NCI-H1417 (cell line): ENCODE measurements at places on chromosomes 11 and 22.

- DNase-seq: no peak
Observed at GRCh38 chr11:105192115-105192514, 52.5 kb upstream of the CARD18 start.

DNA sequence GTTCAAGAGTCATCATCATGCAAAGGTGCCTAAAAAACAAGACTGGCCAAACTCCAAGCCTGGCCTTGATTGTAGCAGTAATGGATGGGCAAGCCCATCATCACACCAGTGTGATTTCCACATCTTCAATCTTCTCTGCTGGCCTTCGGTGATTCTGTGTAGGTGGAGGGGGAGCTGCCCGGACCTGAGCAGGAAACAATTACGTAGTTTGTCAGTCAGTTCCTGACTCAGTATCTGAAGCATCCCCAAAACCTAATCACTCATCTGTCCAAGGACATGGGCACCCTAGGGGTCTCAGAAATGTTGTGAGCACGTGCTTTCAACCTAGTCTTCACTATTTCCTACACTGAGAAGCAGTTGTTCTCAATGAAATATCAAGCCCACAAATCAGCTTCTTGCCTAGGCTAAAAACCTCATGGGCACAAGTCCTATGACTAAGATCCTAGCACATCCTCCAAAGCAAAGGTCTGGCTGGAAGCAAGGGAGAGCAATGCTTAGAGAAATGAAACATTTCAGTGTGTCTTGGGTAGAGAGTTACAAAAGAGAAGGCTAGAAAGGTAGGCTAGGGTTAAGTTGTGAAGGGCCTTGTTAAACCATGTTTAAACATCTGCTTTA lies 24.6 kb downstream of the ATG16L2 start:
- no peak for DNase-seq

GRCh38 chr11:68968306-68969250 lies 12.2 kb downstream of the MRGPRD start:
- DNase-seq: no peak

DNA sequence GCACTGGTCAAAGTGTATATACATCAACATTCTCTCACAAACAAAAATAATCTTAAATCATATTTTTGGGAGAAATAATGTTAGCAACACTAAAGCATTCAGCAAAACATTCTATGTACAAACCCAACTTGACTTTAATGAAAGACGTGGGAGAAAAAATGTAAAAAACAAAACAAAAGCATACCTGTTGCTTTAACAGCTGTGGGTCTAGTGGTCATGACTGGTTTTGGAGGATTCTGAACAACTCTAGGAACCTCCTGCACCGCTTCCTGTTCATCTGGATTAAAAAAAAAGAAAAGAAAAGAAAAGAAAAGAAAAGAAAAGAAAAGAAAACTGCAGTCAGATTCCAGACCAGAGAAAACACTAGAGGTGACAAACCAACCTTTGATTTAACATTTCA lies 2.1 kb downstream of the FNBP4 start:
- DNase-seq: no peak

GRCh38 chr22:44667829-44668189 lies 34.2 kb upstream of the PRR5 start:
- DNase-seq: no peak

GRCh38 chr11:109247071-109247470 lies 174.9 kb upstream of the C11orf87 start:
- DNase-seq: no peak

GRCh38 chr11:10564696-10565318 lies 3.7 kb downstream of the LYVE1 start:
- DNase-seq: no peak

- DNase-seq: no peak
Observed at GRCh38 chr22:27749597-27750225, 51.8 kb downstream of the MN1 start.

DNA sequence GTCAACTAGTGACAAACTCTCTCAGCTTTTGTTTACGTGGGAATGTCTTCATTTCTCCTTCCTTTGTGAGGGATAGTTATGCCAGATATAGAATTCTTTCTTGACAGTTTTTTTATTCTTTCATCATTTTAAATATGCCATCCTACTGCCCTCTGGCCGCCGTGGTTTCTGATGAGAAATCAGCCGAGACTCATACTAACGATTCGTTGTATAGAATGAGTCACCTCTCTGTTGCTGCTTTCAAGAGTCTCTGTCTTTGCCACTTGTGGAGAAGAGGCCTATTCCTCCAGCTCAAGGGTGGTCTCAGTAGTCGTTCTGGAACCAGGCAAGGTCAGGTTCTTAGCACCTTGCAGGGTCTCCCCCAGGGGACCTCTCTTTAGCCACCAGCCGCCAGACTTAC lies 8.0 kb downstream of the MYO7A start:
- DNase-seq: no peak

GRCh38 chr22:40123387-40123786 lies 54.3 kb upstream of the TNRC6B start:
- DNase-seq: peak; percentile 8

DNA sequence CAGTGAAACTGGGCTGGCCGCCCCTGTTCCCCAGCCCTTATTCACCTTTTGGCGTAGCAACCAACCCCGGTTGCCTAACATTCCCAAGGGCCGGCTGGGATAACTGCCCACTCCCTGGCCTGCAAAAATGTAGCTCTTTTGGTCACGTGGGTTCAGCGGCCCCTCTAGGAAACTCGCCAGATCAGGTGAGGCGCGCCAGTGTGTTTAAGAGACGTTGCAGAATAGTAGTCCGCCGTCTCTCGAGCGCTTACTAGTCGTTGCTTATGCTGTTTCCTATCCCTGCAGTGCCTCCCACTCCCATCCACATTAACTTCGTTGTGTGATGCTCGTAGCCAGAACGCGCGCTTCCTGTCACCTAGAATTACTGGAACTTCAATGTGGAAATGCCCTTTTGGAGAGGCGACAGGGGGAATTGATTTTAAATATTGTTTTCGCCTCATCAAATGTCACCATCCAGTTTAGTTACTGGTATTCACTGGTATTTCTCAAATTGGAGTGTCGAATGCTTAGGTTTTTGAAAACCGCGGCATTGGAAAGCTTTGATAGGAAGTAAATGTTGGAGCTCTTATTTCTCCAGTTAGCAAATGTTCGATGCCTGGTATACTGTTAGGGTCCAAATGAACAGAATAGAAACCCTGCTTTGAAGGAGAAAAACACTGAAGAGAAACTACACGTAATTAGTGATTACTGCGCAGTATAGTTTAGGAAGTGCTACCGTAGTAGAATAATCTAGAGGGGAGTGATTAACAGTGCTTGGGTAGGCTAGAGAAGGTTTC lies 823 bp downstream of the CEP57 start:
- peak; percentile 51 for DNase-seq

DNA sequence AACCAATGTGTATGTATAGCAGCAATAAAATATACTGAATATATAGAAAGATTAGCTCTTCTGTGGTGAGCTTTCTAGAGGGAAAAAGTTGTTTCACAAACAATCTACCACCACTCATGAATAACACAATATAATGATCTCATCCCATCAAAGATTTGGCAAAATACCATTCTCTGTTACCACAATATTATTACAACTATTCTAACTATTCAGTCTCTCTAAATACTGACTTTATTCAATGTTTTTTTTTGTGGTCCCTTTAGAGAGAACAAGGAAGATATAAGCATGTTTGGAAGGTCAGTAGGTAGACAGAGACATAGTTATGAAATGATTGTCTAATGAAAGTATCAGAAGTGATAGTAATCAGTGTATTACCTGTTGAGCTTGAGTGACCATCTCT lies 7.8 kb downstream of the CCDC90B start:
- no peak for DNase-seq

- DNase-seq: no peak
Observed at GRCh38 chr11:5335170-5335569, 8.2 kb downstream of the OR51B5 start.

GRCh38 chr22:19235874-19236273 lies 55.6 kb downstream of the CLTCL1 start:
- no peak for DNase-seq

DNA sequence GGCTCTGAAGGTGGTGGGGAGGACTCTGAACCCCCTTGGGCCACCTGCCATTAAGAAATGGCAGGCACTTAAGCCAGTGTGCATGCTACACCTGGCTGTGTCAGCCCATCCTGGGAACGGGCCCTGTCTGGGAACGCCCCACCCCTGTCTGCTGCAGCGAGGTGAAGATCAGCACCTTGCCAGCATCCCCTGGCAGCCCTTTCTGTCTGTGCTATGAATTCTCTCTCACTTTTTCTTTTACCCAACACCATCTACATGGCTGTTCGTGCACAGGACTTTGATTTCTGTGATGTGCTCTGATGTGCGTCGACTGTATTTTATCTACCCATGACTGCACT lies 452.9 kb upstream of the B3GAT1 start:
- DNase-seq: no peak

DNA sequence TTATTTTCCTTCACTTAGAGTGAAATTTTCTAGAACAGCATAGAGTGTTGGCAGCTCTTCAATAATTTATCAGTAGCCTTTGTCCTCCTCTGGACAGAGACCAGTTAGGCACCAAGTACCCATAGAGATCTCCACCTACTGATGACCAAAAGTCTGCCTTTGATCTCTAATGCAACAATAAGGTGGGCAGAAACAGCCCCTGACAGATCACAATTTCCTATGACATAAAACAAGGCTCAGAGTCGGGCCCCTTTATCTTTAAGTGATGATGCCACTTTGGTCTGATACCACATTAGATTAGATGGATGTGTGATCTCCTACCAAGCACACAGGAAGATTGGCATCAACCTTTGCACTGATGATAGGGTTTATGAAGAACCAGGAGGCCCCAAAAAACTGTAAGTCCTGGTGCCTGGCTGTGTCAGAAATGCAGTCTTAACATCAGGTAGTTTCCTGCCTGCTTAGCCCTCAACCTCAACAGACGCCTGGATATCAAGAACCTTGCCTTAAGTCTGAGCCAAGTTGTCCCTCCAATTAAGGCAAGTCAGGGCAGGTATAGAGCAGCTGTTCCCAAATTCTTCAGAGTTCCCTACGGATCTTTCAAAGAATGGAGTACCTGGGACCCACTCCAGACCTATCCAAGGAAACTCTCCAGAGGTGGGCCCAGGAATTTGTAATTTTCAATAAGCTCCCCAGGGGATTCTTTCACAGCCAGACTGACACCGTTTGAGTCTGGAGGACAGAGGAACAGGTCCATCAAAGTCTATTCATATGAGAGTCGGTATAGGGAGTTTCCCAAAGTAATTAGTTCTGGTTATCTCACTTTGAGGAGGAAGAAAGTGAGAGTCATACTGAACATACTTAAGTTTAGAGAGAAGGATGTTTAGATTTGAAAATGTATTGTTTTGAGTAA lies 30.6 kb upstream of the TMPRSS4 start:
- DNase-seq: no peak

GRCh38 chr22:39496131-39496838 lies 5.8 kb upstream of the MIEF1 start:
- no peak for DNase-seq

DNA sequence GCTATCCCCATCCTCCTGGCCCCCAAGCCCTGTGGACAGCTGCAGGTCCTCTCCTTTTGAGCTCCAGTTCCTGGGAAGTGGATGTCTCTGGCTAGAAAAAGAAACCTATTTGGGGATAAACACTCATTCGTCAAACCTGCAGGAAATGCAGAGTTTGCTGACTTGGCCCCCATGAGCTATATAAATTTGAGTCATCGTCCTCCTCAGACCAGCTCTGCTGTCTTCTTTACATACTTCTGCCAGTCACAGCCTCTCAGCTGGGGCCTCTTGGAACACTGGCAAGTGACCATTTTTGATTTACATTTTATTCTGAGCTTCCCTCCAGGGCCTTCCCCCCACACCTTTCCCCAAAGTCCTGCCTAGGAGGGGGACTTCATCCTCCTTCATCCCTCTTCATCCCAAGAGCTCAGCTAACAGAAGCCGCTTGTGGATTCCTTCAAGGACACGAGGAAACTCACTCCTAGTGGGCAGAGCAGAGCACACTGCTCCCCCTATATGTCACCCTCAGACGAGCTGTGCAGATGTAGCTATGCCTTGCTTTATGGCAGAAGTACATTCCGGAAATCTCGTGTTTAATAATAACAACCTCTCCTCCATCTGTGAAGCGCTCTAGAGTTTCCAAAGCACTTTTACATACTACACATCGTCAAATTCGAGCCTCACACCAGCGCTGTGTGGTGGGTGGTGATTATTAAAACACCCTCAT lies 131.8 kb downstream of the FEZ1 start:
- DNase-seq: no peak

DNA sequence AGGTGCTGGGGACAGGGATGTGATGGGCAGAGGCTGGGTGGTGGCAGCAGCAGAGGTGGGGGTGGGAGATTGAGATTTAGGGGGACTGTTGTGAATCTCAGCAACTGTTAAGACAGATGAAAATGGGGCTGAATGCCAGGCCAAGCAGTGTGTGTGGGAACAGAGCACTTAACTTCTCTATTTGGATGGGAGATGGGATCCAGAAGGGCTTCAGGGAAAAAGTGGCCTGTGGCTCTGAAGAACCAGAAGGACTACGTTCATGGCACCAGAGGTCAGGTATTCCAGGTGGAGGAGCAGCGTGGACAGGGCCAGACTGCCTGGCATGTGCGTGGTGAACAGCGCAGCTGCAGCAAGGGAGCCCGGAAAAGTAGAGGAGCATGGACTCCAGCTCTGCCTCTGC lies 82.6 kb upstream of the SYT13 start:
- no peak for DNase-seq

GRCh38 chr11:96062134-96062533 lies 138.2 kb upstream of the MTMR2 start:
- DNase-seq: peak; percentile 42

- DNase-seq: no peak
Observed at GRCh38 chr11:94650756-94651155, 83.6 kb downstream of the PIWIL4 start.

DNA sequence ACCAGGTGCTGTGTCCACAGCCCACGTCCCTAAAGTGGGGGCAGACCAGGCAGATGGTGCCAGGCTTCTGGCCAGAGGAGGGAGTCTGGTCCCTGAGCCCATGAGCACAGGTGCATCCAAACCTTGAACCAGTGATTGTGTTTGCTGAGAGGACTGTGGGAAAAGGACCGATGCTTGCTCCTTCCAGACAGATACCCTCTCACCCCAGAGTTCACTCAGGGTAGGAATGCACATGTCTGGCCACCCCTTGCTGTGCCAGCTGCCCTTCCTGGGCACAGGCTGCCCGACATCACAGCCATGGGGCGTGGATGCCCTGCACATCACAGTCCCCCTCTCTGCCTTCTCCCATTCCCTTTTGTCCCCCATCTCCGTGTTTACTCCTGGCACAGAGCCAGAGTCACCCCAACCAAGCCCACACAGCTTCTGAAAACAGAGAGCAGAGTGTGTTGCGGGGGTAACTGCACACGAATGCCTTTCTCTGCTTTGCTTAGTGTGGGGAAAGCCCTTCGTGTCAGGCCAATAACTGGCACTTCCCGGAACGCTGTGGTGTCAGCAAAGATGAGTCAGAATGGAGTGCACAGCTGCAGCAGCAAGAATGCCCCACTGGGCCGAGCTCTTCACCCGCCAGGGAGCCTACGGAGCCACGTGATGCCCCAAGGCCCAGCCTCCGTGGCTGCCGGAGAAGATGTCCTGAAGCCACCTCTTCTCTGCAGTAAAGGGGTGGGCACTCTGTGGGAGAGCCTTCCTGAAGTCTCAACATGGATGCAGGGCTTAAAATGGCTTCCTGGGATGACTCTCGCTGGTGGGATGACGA lies 7.6 kb downstream of the CARS1 start:
- peak; percentile 66 for DNase-seq
